ENCODE measurements at places on chromosomes 12 and 14.

DNA sequence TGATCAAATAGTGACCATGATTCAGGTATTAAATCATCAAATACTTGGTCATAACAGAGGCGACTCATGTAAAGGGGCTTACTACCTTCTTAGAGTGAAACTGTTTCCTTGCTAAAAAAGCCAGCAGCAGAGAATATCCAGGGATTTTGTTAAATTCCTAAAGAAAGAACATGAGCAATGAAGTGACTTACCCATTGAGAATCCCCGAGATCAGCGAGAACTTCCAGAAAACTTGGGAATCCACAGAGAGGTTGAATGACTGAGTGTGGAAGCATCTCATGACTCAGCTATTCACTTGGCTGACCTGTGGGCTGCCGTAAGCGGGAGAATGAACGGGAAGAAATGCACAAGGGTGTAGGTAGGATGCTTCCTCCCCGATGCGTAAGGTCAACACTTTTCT, 85.3 kb upstream of the KCNA1 start:
- no peak for DNase-seq

DNA sequence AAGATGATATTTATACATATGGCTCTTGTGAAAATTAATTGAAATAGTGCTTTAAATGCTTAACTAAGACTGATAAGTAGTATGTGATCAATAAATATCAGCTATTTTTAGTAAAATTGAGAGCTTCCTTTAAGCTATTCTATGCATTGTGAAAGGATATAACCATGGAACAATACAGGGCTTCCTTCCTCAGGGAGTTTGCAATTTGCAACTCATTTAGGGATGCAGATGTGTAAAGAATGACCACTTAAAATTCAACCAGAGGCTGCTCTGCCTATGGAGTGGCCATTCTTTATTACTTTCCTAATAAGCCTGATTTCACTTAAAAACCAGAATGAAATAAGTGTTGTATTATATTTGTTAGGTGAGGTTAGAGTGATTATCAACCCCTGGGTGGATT, 103.2 kb upstream of the PRICKLE1 start:
- no peak for DNase-seq

DNA sequence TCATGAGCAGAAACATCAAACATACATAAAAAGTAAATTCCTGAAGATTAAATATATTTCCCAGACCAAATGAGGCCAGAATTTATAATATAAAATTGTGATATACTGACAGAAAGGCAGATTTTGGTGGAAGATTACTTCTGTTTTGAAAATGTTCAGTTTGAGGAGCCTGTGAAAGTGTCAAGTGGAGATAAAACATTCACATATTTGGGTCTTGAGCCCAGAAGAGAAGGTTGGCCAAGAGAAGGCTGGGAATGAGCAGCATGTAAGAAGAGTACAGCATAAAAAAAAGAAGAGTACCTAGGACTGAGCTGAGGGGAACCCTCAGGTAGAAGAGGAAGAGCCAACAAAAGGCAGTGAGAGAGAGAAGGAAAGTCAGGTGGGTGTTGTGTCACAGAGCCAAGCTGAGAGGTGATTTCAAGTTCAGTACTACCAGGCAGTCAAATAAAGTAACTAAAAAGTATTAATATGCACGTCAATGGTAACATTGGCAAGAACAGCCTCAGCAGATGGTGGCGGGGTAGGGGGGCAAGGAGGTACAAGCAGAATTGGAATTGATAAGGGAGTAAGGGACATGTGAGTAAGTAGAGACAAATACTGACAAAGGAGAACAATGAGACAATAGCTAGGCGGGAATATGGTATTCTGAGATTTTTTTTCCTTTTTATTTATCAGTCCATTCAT, 120.7 kb upstream of the TTC7B start:
- no peak for DNase-seq

DNA sequence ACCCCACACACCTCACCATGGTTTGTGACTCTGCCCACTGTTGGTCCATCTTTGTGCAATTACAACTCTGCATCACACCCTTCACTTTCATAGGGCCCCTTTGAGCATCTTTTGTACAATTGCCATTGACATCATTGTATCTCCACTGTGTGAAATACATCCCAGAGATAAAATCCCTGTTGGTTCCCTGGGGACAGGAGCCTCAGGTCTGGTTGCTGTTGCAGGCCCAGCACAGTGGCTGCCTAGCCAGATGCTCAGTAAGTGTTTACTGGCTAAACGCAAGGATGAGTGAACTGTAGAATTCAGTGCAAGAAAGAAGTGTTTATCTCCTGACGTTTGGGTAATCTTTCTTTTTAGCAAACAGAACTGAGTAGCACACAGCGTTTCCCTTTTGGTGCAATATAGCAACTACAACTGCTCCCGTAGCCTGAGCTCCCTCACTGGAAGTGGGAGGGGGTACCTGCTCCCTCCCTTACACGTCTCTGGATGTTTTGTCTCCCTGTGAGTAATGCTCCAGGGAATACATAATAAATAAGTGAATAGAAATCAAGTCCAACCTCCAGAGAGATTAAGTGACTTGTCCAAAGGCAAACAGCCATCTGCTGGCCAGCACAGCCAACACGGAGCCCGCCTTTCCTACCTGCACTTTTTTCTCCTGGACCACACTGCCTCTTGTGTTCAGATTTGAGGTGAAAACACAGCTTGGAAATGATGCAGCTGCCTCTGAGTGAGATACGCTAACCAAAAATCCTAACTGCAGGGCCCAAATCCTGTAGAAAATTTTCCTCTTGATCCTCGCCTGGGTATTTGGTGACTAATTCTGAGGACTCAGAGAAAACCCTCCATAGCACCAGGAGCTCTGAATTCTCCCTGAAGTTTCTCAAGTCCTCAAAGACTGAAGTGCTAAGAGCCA, 27.4 kb downstream of the GALNT16 start:
- DNase-seq: no peak

- no peak for DNase-seq
Measured at GRCh38 chr12:27052176-27052575, 29.8 kb downstream of the MED21 start.

- no peak for DNase-seq
Measured at GRCh38 chr14:105267820-105268548, 19.7 kb downstream of the BTBD6 start.

DNA sequence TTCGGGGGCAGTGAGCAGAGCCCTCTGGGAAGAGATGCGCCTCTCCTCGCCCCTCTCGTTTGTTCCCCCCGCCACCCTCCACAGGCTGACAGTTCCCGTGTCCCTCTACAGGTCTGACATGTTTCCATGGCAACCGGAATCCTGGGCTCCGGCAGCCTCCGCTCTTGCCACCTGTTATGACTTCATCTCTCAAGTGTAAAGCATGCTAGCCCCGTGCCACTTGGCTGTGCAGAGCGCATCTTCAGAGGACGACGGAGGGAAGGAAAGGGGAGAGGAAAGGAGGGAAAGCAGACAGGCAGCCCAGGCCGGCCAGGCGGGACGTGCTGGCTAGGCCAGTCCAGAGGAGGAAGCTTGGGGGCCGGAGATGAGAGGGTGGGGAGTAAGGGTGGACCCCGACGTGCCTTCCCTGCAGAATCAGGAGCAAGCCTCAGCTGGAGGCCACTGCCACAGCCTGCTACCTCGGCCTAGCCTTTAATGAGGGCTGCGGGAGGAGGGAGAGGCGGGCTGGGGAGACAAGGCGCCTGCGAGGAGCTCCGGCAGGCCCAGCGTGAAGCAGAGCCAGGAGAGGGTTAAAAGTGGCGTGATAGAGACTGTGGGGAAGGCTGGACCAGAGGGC, 214.3 kb downstream of the DPF3 start:
- DNase-seq: no peak

- no peak for DNase-seq
Measured at GRCh38 chr12:75798136-75798926, 233.2 kb downstream of the PHLDA1 start.

- no peak for DNase-seq
Measured at GRCh38 chr12:127383281-127383680, 883.7 kb upstream of the TMEM132C start.

GRCh38 chr12:4987076-4988046, 56.3 kb upstream of the KCNA5 start:
- no peak for DNase-seq

- no peak for DNase-seq
Measured at GRCh38 chr14:86574778-86575129, 1044.8 kb downstream of the FLRT2 start.

GRCh38 chr14:76577090-76577489, 184.2 kb upstream of the VASH1 start:
- DNase-seq: no peak

DNA sequence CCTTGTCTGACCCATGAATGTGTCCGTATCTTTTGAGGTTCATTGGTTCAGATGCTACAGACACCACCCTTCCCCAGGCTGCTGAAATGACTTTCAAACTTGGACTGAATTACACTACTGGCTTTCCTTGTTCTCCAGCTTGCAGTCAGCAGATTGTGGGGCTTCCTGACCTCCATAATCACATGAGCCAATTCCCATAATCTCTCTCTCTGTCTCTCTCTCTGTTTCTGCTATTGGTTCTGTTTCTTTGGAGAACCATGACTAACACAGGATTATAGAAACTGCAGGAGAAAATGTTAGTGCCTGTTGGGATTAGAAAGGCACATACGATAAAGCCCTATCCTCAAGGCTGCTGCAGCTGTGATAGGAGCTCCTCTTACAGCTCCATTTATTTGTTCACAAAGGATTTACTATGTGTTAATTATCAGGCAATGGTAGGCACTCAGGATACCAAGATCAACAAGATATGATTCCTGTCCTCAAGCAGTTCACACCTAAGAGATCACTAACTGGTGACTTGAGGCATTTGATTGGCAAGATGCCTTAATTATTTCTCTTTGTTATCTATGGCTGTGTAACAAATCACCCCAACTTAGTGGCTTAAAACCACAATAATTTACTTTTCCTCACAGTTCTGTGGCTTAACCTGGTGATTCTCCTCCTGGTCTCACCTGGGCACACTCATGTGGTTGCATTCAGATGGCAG, 10.2 kb upstream of the NYNRIN start:
- DNase-seq: no peak

GRCh38 chr12:130076752-130077151, 85.5 kb upstream of the FZD10 start:
- no peak for DNase-seq

DNA sequence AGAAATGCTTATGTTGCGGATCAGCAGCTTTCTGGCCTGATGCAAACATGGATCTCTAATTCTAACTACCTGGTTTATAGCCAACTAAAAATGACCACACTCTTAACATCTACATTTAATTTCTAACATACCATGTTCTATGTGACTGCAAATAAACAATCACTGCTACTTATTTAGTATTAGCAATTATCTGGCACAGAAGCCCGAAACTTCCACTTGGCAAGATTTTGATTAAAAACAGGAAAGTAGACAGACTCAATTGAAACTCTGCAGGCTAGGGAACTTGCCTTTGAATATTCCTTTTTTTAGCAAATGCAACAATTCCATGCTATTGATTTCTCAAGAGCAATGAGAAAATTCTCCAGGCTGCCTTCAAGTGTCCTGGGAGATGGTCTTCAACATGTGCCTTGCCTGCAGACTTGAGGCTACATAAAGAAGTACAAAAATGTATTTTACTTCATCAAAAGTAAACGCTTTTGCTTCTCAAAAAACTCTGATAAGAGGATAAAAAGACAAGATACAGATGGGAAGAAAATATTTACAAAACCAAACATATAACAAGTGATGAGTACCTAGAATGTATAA, 9.1 kb upstream of the TMCC3 start:
- DNase-seq: no peak

DNA sequence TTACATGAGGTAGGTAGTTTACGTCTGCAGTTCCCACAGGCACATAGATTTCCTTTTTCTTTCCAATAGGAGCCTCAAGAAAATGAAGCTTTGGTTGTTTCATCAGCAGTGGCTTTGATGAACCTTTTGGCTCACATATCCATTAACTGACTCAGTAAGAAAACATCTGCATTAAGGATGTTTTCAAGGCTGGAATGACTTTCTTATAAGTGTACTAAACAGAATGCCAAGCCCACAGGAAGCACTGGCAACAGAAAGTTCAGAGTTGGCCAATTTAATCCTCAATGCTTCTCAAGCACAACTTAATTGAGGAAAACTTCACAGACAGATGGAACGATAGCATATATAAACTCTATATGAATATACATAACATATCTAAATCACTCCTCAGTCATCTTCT, 63.5 kb downstream of the ST8SIA1 start:
- no peak for DNase-seq

GRCh38 chr14:70555890-70556289, 21.1 kb upstream of the ADAM20 start:
- no peak for DNase-seq

- DNase-seq: no peak
Measured at GRCh38 chr12:29503283-29503682, 5.8 kb upstream of the OVCH1 start.

GRCh38 chr14:73252491-73253322, 15.4 kb downstream of the PAPLN start:
- no peak for DNase-seq

DNA sequence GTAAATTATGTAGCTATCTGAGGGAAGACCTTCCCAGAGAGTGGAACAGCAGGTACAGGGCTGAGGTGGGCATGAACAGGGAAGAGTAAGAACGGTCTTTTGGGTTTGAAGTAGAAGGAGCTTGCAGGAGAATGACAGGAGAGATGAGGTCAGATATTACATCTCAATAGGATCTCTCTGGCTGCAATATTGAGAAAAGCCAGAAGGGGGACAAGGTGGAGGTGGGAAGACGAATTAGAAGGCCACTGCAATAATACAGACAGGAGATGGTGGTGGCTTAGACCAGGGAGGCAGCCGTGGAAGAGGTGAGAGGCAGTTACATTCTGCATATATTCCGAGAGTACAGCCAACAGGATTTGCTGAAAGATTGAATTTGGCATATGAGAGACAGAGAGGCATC, 310.2 kb downstream of the APAF1 start:
- DNase-seq: no peak

- no peak for DNase-seq
Measured at GRCh38 chr14:61643555-61643954, 51.8 kb upstream of the HIF1A start.

- no peak for DNase-seq
Measured at GRCh38 chr14:26204728-26205479, 392.9 kb downstream of the NOVA1 start.

GRCh38 chr14:69701857-69702256, 65.1 kb upstream of the SRSF5 start:
- DNase-seq: no peak

DNA sequence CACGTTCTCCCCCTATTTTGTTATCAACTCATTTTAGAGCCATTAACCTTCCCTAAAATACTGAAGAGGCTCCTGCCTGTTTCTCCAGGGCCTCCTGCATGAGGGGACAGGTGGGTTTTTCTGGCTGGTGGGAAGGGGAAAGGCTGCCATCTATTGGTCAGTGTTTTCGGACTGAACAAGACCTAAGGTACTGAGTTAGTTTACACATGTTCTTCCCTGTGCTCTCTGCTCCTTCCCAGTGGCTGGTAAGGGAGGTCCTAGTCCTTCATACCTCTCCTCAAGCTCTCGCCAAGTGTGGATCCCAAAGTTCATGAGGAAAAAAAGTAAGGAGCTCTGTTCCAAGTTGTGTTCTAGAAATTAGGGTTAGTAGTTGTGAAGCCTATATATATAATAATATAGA, 357.5 kb downstream of the FSCB start:
- DNase-seq: peak; percentile 17

- no peak for DNase-seq
Measured at GRCh38 chr12:23211384-23212320, 586.7 kb downstream of the ETNK1 start.

Measured in HTR-8/SVneo (cell line).